ENCODE measurements at places on chromosomes 2 and 18.

GRCh38 chr2:232061265-232061664, 99.8 kb downstream of the DIS3L2 start:
- DNase-seq, result no peak

- DNase-seq, result no peak
Measured at GRCh38 chr18:64692826-64693225, 543.9 kb upstream of the LINC00305 start.

GRCh38 chr2:147681093-147681492, 163.7 kb upstream of the ACVR2A start:
- DNase-seq, result no peak

- no peak for DNase-seq
Measured at GRCh38 chr2:3113122-3113521, 264.5 kb downstream of the EIPR1 start.

- no peak for DNase-seq
Measured at GRCh38 chr2:24981411-24982136, 9.8 kb upstream of the DNAJC27 start.

DNA sequence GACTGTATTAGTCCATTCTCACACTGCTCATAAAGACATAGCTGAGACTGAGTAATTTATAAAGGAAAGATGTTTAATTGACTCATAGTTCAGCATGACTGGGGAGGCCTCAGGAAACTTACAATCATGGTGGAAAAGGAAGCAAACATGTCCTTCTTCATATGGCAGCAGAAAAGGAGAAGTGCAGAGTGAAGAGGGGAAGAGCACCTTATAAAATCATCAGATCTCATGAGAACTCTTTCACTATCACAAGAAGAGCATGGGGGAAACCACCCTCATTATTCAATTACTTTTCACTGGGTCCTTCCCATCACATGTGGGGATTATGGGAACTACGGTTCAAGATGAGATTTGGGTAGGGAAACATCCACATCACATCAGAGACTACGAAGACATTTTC, 43.0 kb upstream of the CAVIN2 start:
- DNase-seq, result no peak

- DNase-seq, result no peak
Measured at GRCh38 chr18:46401486-46402070, 255.4 kb downstream of the LOXHD1 start.

GRCh38 chr2:176566496-176566895, 297.3 kb downstream of the MTX2 start:
- DNase-seq, result no peak

- DNase-seq, result no peak
Measured at GRCh38 chr2:5316001-5316490, 376.1 kb upstream of the SOX11 start.

- no peak for DNase-seq
Measured at GRCh38 chr2:66494708-66495107, 59.8 kb downstream of the MEIS1 start.

DNA sequence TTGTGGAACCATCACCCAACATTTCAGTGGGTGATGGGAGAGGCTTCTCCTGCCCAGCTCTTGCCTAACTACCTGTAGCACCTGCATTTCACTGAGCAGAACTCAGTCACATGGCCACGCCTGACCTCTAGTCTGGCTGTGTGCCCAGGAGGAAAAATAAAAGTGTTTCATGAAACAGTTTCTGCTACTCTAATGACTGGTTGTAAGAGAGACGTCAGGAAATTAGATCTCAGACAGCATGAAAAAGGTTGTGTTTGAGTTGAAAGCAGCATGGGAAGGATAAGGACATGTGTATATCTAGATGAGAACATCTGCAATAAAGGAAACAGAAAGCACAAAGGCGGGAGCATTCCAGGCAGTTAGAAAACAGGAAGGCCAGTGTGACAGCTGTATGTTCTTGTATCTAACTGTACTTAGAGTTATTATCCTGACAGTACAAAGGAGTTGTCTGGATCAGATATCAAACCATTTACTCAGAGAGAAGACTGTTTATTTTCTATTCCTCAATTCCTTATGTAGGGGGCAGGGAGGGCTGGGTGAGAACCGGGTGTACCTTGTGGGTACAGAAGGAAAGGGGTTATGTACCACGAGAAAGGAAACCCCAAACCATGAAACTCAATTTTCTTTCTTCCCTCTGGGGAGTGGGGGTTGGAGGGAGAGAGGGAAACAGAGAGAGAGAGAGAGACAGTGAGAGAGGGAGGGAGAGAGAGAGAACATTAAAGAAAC, 307.4 kb upstream of the VWC2L start:
- no peak for DNase-seq

DNA sequence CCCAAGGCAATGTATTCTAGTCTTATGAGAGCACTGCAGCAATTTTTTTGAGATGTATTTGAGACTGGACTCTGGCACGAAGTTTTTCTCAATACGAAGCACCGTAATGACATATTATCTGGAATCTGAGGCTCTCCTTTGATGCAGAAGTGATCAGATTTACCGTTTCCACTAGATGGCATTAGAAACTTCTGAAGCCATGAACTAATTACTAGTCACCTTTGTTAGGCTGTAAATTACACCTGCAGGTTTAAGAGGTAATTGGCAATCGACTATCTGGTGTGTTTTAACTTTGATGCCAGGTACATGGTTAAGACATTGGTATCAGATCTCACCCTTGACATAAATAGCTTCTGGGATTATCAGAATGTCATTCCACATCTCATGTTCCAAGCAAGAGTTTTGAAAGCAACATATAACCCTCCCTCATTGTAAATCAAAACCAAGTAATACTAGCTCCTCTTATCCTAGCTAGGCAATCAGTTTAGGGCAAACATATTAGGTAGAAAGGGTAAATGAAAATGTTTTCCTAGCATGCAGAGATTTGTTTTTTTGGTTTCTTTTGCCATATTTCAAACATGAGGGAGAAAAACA, 254.6 kb upstream of the SPRED2 start:
- DNase-seq, result no peak

DNA sequence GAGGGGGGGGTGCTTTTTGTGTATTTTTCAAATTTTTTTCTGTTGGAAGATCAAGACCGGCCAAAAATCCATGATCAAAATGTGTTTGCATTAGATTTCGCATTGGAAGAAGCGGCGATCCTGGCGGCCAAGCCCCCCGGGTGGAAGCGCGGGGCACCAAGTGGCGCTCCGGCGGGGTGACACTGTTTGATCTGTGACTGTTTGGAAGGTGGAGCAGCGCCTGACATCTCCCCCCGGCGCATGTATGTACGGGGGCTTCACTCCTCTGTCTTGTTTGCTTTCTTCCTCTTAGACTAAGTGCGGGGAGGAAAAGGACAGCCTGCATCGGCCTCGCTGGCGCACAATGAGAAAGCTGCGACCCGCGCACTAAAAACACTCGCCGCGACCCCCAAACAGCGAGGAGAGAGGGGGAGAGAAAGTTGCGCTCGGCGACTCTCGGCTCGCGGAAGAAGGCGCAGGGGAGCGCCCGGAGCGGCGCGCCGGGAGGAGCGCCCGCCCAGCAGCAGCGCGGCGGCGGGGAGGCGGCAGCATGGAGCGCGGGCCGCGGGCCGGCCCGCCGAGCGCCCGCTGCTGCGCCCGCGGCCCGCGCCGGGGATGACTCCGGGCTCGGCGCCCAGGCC, 515 bp downstream of the TSHZ1 start:
- DNase-seq, result peak; percentile 68

- no peak for DNase-seq
Measured at GRCh38 chr2:109356324-109357035, 227.5 kb downstream of the SH3RF3 start.

GRCh38 chr18:76750917-76751890, 71.2 kb upstream of the ZNF236 start:
- DNase-seq, result no peak

- DNase-seq, result no peak
Measured at GRCh38 chr18:63850636-63851035, 36.9 kb upstream of the SERPINB2 start.

GRCh38 chr2:207143215-207144172, 22.3 kb downstream of the KLF7 start:
- DNase-seq, result no peak

- DNase-seq, result no peak
Measured at GRCh38 chr2:226467221-226467620, 332.4 kb downstream of the IRS1 start.

- DNase-seq, result no peak
Measured at GRCh38 chr2:4217737-4218136, 514.4 kb downstream of the DCDC2C start.

GRCh38 chr2:223513771-223514455, 88.2 kb downstream of the SCG2 start:
- no peak for DNase-seq

GRCh38 chr2:189631849-189632248, 29.4 kb upstream of the ASNSD1 start:
- no peak for DNase-seq

- DNase-seq, result no peak
Measured at GRCh38 chr18:30280186-30280585, 762.4 kb downstream of the DSC3 start.

GRCh38 chr18:49625021-49625691, 63.3 kb downstream of the LIPG start:
- no peak for DNase-seq

DNA sequence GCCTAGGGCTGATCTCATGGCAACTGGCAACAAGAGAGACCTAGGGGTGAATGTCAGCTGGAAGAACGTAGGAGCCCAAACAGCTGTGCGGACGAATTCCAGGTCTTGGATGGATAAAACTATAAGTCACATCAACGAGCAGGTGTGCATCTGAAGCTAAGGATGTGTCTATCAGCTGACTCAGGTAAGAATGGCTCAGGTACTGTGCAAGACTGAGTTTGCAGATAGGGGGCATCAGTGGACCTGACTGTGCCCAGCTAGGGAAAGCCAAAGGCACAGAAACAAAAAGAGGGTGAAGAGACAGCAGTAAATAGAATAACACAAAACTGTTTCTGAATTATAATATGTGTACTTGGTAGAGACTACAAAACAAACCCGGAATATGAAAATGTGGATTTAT, 357.3 kb downstream of the ZEB2 start:
- DNase-seq, result peak; percentile 24

DNA sequence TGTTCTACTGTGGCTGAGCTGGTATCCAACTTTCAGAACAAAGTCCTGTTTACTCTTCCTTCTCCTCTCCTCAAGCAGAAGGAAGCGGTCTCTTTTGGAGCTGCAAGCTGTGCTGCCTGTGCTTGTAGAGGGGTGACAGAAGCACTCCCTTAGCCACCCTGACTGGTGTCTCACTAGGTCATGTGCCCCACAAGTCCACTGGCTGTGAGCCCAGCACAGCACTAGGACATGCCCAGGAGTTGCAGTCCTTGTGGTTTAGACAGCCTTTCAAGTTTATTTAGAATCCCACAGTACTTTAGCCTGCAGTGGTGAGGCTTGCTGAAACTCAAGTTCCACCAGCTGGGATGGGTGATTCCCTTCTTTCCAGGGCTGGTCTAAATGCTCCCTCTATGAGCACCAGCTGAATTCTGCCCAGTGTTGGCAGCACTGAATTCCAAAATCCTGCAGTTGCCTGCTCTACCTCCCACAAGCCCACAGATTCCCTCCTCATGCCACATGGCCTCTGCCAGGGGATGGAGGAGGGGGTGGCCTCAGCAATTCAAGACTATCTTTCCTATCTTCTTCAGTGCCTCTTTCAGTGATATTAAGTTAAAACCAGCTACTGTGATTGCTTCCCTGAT, 61.2 kb downstream of the CCDC85A start:
- no peak for DNase-seq

DNA sequence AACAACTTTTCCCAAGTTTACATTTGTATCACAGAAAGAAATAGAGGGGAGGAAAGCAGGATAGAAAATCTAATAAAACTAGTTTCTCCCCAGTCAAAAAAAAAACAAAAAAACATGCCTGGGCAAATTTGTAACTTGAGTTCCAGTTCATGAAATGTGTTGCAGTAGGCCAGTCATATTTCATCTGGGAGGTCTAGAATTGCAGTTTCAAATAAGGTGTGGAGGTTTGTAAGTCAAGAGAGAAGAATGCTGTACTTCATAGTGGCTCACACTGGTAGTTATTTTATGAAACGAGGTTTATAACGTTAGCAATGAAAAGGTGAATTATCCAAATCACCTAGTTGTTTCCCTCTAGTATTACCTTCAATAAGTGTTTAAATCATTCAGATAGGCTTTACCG, 1313.9 kb upstream of the SLC39A10 start:
- DNase-seq, result no peak

DNA sequence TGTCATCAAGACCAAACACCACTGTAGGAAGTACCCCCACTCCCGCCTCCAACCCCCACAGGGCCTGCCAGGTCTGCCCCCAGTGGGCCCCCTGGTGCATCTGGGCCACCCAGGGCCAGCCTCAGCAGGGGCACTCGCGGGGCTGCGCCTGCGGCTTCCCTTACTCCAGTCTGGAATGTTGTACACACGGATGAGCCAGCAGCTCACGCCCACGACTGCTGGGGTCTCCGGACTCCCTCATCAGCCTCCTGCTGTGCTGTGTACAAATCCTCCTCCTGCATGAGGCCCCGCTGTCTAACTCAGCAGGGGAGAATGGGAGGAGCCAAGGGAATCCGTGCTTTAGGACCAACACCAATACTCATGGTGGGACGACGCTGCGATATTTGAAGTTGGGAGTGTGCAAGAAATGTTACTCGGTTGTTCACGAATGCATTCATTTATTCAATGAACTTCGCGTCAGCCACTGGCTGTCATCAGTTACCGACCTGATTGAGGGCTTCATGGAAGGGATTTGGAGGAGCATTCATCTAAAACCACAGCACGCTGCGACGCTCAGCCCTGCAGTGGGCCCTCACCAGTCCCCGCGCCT, 654 bp upstream of the ASB1 start:
- DNase-seq, result no peak

DNA sequence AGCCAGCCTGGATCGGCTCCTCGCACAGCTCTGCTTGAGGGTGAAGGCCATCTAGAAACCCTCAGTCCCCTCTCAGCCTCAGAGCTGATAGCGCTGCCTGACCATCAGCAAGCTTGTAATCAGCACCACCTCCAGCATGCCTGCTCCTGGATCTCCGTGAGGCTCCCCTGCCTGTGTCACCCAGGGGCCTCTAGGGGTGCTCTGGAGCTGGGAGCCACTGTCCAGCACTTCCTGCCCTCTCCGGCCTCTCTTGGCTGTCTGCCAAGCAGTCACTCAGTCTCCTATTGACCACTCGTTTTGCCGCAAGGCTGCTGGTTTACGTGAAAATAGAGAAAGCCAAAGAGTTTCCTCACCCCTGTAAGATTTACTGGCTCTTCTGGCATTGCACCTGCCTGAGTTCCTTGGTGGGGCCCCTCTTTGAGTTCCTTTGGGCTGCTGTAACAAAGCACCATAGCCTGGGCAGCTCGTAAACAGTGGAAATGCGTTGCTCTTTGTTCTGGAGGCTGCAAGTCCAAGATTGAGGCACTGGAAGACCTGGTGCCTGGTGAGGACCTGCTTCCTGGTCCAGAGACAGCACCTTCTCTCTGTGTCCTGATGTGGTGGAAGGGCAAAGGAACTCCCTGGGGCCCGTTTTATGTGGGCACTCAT, 17.9 kb downstream of the CAPN10 start:
- peak; percentile 58 for DNase-seq

GRCh38 chr2:189253836-189254235, 74.3 kb upstream of the COL5A2 start:
- DNase-seq, result no peak

DNA sequence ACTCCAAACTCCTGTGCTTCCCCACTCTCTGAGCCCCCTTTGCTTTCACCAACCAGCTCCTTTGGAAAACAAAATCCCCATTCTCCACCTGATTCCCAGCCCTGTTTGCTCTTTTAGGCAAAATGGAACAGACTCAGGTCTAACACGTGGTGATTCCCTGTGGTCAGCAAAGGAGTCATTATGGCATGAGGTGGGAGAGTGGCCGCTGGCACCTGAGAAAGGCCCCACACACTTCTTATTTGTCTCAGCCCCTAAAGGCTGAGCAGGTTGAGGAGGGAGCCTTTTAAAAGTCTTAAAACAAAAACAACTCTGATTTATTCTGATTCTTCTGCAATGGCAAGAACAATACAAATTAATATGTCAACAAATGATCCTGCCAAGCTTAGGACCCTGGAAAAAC, 401.2 kb downstream of the TNS1 start:
- no peak for DNase-seq

All from erythroblast (primary cell).